ENCODE measurements at places on chromosomes 4 and X.

DNA sequence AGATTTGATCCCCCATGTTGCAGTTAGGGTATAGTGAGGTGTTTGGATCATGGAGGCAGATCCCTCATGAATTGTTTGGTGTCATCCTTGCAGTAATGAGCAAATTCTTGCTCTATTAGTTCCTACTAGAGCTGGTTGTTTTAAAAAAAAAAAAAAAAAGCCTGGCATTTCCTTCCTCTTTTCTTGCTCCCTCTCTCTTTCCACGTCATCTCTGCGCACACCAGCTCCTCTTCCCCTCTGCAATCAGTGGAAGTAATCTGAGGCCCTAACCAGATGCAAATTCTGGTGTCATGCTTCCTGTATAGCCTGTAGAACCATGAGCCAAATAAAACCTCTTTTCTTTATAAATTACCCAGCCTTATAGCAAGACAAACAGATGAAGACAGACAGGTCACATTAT lies 24.5 kb downstream of the WDR17 start:
- DNase-seq, result no peak

GRCh38 chr4:80484712-80485111 lies 149.2 kb downstream of the CFAP299 start:
- DNase-seq, result no peak

- peak; percentile 66 for DNase-seq
Observed at GRCh38 chr4:140296335-140297220, 76.9 kb upstream of the SCOC start.

- DNase-seq, result no peak
Observed at GRCh38 chr4:38958453-38959190, 73.6 kb downstream of the TMEM156 start.

Measured in H4 (cell line).